ENCODE measurements at places on chromosomes 12 and 14. TPM values are rescaled to one million over a fixed set of nuclear protein-coding genes. Genes with fewer than 3 reads are reported as not detected.

GRCh38 chr12:6277982-6278438, 32.5 kb upstream of the PLEKHG6 start:
- peak overlapping the region; percentile 60 for H3K4me3 ChIP-seq
- no peaks in the 10 kb centered on the region for H3K36me3 ChIP-seq
- no peaks in the 10 kb centered on the region for H3K27me3 ChIP-seq
- peak overlapping the region; percentile 95 for H3K27ac ChIP-seq

DNA sequence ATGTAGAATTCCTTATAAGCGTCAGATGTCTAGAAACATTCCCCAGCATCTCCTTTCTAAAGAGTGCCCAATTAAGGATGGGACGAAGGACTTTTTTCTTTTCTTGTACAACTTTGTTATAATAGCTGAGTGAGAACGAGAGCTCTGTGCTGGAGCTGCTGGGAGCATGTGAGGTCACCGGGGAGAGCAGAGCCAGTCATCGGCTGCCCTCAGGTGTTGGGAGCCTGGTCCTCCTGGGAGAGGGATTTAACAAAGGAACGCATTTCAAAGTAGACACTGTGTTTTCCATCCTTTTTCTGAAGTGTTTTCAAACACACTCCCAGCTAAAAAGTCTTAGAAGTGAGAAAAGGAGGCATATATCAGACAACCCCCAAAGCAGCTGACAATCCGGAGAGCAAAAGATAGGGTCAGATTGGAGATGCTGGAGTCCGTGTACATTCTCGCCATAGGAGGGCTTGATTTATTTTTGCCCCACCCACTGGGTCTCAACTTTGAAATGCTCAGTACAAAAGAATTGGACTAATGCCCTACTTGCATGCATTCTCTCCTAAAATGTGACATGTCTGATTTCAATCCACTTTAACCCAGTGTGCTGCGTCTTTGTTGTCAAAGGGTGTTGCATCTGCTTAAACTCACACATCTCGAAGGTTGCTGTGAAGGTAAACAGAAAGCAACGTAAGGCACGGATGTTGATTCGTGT, 50.8 kb upstream of the PIWIL1 start:
- no peaks in the 10 kb centered on the region for H3K4me1 ChIP-seq
- H3K27me3 ChIP-seq: no peaks in the 10 kb centered on the region
- no peak overlapping the region for H3K27ac ChIP-seq
- no peak for DNase-seq
- no peak overlapping the region for H3K4me3 ChIP-seq
- no peaks in the 10 kb centered on the region for H3K36me3 ChIP-seq

DNA sequence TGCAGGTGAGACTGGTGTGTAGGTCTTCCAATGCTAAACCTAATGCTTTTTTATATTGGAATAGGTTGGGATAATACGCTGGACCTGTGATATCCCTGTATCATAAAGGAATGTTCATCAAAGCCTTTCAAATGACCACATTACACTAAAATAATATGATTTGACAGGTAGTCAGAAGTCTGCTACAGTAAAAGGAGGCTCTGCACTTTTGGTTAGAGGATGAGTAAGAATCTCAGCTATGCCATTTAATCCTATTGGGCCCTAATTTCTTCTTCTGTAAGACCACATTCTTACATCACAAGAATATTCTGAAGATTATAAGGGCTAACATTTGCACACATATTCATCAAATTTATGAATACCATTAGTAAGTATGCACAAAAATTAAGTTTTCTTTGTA, 250.5 kb upstream of the FLRT2 start:
- H3K4me1 ChIP-seq: no peaks in the 10 kb centered on the region
- H3K36me3 ChIP-seq: no peaks in the 10 kb centered on the region
- no peaks in the 10 kb centered on the region for H3K27me3 ChIP-seq
- no peak overlapping the region for H3K4me3 ChIP-seq
- no peak overlapping the region for H3K27ac ChIP-seq

- no peak for DNase-seq
- H3K36me3 ChIP-seq: no peaks in the 10 kb centered on the region
- no peak overlapping the region for H3K4me3 ChIP-seq
These were observed 17.0 kb downstream of the OR8S1 start for GRCh38 chr12:48542300-48542928.

DNA sequence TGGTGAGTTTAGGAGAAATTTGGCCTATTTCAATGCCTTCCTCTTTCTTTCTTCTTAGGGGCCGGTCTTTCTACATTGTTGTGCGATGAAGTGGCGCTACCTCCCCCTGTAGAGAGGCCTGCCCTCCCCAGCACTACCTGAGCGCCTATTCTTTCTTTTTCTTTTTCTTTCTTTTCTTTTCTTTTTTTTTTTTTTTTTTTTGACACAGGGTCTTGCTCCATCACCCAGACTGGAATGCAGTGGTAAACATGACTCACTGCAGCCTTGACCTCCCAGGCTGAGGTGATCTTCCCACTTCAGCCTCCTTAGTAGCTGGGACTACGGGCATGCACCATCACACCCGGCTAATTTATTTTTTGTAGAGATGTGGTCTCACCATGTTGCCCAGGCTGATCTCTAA, 136.1 kb upstream of the MAX start:
- DNase-seq: no peak
- H3K27ac ChIP-seq: no peak overlapping the region
- peaks cover 16% of the 10 kb centered on the region for H3K4me1 ChIP-seq
- H3K4me3 ChIP-seq: no peak overlapping the region
- H3K27me3 ChIP-seq: no peaks in the 10 kb centered on the region

GRCh38 chr14:102481791-102482238, 27.8 kb downstream of the ANKRD9 start:
- peaks cover 6% of the 10 kb centered on the region for H3K4me1 ChIP-seq
- no peak overlapping the region for H3K4me3 ChIP-seq
- no peak for DNase-seq
- peaks cover 6% of the 10 kb centered on the region for H3K36me3 ChIP-seq

The CFAP54 gene
- total RNA-seq: 4.8 TPM

The GPR65 gene
- total RNA-seq: 0.57 TPM

The SMIM41 gene
- total RNA-seq: 8.3 TPM

The FSCB gene
- total RNA-seq: not detected

The LTB4R gene
- 2.9 TPM for total RNA-seq

The ZNF26 gene
- 9.6 TPM for total RNA-seq

The MGST1 gene
- 39.8 TPM for total RNA-seq

The PZP gene
- 0.06 TPM for total RNA-seq

The NINJ2 gene
- 11.1 TPM for total RNA-seq

The FLVCR2 gene
- total RNA-seq: 2.5 TPM

Measured in esophagus muscularis mucosa (tissue), 4 donors.